Endothelial cell (in vitro differentiated cells): ENCODE measurements at places on chromosomes 4 and X.

- H3K4me1 ChIP-seq = no peaks in the 10 kb centered on the region
- DNase-seq = no peak
- H3K36me3 ChIP-seq = no peaks in the 10 kb centered on the region
- no peak overlapping the region for H3K27ac ChIP-seq
- no peaks in the 10 kb centered on the region for H3K27me3 ChIP-seq
- no peak overlapping the region for H3K4me3 ChIP-seq
Observed at GRCh38 chr4:36011381-36011780, 232.9 kb downstream of the ARAP2 start.

DNA sequence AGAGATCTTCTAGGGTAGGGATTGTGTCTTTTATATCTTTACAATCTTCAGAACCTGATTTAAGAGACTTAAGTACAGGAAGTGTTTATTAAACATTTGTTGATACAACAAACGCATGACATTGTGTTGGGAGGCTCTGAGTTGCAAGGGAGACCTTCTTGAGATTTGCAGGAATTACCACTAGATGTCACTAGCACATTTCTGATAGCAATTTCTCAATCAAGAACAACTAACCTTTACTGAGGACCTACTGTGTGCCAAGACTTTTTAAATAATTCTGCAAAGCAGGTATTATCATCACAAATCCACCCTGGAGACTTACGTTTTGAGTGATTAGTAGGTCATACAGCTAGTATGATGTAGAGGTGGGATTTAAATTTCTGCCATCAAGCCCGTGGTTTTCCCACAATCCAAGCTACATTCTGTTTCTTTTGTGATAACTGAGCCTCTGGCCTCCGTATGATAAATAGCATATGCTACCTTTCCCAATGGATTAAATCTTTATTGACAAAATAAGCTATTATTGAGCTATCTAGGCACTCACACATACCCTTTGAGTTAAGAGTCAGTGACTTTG, 986.0 kb downstream of the CCSER1 start:
- no peak for DNase-seq
- H3K4me3 ChIP-seq = no peak overlapping the region
- no peak overlapping the region for H3K27ac ChIP-seq
- no peaks in the 10 kb centered on the region for H3K27me3 ChIP-seq
- no peaks in the 10 kb centered on the region for H3K36me3 ChIP-seq

- no peak overlapping the region for H3K4me3 ChIP-seq
- no peak for DNase-seq
- H3K4me1 ChIP-seq = no peaks in the 10 kb centered on the region
Observed at GRCh38 chr4:87575408-87575807, 32.9 kb upstream of the DSPP start.

DNA sequence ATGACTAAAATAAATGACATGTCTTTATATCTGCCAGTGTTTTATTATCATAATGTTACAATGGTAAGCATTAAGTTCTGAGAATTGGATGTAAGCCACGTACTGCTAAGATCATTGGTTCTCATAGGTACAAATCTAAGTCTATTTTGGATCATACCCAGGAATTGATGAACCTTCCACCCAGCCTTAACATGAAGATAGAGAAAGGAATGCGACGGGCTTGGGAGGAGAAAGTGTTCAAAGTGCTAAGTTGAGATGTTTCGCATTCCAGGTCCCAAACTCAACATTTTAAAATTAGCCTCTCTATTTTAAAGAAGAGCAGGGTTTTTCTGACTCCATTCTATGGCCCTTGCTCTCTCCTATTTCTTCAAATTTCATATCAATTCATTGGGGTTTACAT, 54.9 kb upstream of the FRAS1 start:
- H3K36me3 ChIP-seq = no peaks in the 10 kb centered on the region
- no peaks in the 10 kb centered on the region for H3K4me1 ChIP-seq
- no peak overlapping the region for H3K4me3 ChIP-seq
- no peaks in the 10 kb centered on the region for H3K27me3 ChIP-seq
- no peak overlapping the region for H3K27ac ChIP-seq

- H3K27ac ChIP-seq = no peak overlapping the region
- no peaks in the 10 kb centered on the region for H3K36me3 ChIP-seq
- DNase-seq = no peak
- peaks cover 4% of the 10 kb centered on the region for H3K27me3 ChIP-seq
Observed at GRCh38 chr4:14169460-14169859, 541.9 kb upstream of the BOD1L1 start.

DNA sequence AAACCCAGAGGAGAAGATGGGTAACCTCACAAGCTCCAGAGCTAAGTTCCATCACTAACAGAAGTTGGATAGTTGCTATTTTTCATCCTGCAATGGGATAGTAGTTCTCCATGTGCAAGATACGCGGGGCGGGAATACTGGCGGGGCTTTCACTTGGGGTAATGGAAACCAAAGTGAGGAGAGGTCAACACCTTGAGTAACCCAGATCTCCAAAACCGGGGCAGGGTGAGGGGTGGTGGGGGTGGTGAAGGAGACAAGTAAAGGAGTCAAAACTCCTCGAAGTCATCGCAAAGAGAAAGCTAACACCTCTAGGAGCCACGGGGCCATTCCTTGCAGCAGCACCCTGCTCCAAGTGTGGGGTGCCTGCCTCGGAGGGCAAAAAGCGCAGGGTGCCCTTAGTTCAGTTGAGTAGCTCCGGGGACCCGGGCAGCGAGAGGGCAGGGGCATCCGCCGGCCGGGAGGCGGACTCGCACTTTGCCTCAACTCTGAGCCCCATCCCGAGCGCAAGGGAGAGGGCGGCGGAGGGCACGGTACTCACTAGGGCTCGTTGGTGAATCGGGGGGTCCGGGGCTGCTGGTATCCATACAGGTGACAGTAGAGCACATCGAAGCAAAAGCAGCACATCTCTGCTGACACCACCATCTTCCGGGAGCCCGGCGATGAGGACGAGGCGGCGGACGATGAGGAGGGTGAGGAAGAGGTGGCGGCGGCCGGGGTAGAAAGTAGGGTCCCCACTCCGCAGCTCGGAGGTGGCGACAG, 645 bp downstream of the AMMECR1 start:
- H3K36me3 ChIP-seq = no peaks in the 10 kb centered on the region
- H3K4me1 ChIP-seq = peaks cover 20% of the 10 kb centered on the region
- peak; percentile 24 for DNase-seq
- H3K27me3 ChIP-seq = peaks cover 4% of the 10 kb centered on the region
